ENCODE measurements at places on chromosomes 5 and 9.

GRCh38 chr5:98780390-98780789 lies 6.9 kb downstream of the RGMB start:
- no peak for DNase-seq

DNA sequence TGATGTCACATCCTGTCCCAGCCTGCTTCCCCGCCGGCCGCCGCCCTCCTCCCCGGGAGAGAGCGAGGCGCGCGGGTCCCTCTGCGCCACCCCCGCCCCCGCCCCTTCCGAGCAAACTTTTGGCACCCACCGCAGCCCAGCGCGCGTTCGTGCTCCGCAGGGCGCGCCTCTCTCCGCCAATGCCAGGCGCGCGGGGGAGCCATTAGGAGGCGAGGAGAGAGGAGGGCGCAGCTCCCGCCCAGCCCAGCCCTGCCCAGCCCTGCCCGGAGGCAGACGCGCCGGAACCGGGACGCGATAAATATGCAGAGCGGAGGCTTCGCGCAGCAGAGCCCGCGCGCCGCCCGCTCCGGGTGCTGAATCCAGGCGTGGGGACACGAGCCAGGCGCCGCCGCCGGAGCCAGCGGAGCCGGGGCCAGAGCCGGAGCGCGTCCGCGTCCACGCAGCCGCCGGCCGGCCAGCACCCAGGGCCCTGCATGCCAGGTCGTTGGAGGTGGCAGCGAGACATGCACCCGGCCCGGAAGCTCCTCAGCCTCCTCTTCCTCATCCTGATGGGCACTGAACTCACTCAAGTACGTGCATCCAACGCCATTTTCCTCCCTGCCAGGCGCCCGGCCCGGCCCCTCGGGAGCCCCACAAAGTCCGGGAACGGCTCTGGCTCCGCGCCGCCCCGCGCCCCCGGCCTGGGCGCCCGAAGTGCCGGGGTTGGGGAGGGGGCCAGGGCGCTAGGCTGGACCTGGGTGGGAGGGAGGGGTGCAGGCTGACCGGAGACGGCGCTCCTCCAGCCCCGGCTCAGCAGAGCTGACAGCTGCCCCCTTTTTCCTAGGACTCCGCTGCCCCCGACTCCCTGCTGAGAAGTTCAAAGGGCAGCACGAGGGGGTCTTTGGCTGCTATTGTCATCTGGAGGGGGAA lies 12.0 kb upstream of the OLFM1 start:
- no peak for DNase-seq

DNA sequence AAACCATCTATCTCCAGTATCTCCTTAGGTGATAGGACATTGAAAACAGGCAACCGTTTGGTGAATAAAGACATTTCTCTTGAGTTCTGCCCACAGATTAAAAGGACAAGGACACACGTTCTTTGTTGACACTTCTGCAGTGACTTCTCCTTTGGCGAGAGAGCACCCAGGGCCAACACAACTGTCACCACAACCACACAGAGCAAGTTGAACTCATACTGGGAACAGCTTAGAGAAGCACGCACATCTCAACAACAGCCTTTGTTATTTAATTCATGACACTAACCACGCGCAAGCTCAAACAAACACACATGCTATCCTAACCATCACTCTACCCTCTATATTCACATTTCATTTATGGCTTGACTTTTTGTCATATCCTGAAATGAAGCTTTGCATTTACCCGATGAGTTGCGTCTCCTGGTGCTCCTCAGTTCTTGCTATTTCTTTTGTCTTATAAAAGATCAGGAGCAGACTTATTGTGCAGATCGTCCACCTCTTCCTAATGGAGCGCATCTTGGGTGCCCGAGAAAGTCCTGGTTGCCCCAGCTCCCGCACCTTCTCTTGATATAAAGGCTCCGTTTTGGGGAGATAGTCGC lies 543 bp downstream of the ST8SIA4 start:
- DNase-seq, result no peak

- DNase-seq, result peak; percentile 23
Observed at GRCh38 chr9:21031091-21031807, at the start of gene HACD4. Gene HACD4 (minus strand): TSS chr9:21031640. CDS start chr9:21031590, 50 bp downstream.

DNA sequence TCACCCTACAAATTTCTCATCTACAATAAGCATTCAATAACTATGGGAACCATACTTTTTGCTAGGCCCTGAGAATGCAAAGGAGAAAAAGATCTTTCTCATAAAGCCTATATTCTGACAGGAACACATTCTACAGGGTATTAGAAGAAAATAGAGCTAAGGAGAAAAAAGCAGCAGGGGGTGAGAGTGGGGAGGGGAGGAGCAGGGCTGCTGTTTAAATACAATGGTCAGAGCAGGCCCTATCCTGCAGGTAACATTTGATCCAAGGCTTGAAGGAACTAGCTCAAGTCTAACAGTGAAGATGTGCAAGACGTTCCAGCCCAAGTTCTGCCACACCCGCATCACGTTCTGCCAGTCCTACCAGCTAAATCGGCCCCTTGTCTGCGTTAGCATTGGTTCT lies 89.7 kb downstream of the ELAVL2 start:
- no peak for DNase-seq

- DNase-seq, result no peak
Observed at GRCh38 chr5:177194268-177194667, 60.7 kb downstream of the NSD1 start.
